M059J (cell line): ENCODE measurements at places on chromosomes 6 and 20. TPM values are rescaled to one million over a fixed set of nuclear protein-coding genes. Genes with fewer than 3 reads are reported as not detected.

- DNase-seq = peak; percentile 92
Observed at GRCh38 chr6:100475554-100476320, 11.0 kb upstream of the SIM1 start.

DNA sequence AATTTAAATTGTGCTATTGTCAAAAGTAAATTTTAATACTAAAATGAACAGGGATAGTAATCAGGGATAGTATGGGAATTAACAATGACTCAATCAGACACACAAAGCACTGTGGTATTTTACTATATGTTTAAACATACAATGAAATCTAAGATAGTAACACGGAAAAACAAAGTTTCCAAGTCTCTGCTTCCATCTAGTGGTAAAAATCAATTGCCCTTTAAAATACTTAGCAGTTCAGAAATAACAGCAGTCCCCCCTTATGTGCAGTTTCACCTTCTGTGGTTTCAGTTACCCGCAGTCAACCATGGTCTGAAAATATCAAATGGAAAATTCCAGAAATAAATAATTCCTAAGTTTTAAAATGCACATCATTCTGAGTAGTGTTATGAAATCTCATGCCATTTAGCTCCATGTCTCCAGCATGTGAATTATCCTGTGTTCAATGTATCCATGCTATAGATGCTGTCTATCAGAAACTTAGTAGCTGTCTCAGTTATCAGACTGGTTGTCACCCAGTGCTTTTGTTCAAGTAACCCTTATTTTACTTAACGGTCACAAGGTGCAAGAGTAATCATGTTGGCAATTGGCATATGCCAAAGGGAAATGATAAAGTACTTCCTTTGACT lies 58.5 kb downstream of the AHI1 start:
- peak; percentile 10 for DNase-seq

DNA sequence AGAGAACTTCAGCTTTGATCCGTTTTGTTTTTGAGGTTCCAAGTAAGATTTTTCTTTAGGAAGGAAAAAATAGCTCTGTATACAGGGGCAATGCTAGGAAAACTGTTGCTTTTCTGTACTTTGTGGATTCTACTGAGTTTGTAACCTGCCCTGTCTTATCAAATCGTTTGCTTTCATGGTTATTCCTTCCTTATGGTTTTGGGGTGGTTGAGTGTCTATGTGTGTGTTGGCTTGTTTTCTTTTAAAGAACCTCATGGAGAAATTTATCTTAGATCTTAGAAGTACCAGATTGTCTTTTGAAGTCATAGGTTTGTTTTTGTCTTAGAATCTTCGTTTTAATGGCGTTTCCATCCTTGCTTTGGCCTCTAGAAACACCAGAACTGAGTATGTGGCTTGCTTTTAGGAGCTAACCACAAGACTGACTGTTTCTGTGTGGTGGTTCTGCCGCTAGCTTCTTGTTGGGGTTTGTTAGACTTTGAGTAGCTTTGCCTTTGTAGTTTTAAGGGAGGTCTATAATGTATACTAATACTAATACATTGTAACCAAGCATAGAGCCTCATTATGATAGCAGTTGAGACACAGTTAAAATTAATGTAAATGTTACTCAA lies 86.8 kb downstream of the RPP40 start:
- DNase-seq = no peak

- peak; percentile 81 for DNase-seq
Observed at GRCh38 chr6:33375143-33375671, 16.4 kb upstream of the KIFC1 start.

DNA sequence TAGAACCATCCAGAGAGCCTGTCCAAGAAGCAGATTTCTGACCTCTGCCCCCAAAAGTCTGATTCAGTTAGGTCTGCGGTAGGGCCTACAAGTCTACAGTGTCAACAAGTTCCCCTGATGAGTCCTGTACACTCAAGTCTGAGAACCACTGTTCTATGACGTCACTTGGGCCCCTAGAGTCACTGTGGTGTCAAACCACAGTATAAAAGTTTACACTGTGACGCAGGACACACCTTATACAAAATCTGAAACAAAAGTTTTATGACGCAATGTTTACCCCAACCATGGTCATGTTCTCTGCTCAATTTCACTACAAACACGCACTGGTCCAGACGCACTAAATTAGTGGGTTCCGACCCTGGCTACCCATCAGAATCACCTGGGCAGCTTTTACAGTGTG lies 17.9 kb downstream of the SLA2 start:
- DNase-seq = no peak

The STMND1 gene
- not detected in 2 replicates for total RNA-seq

The CRYBG1 gene
- 18.9 and 23.7 TPM in 2 replicates for total RNA-seq

- DNase-seq = no peak
Observed at GRCh38 chr6:34374069-34374468, 18.4 kb downstream of the NUDT3 start.

GRCh38 chr20:50575865-50576720 lies 65.9 kb downstream of the PTPN1 start:
- peak; percentile 60 for DNase-seq

- no peak for DNase-seq
Observed at GRCh38 chr20:61023612-61024011, 228.4 kb upstream of the CDH4 start.

GRCh38 chr6:2562721-2563451 lies 187.8 kb downstream of the MYLK4 start:
- no peak for DNase-seq

GRCh38 chr6:168384045-168385036 lies 56.6 kb upstream of the SMOC2 start:
- no peak for DNase-seq

The DEF6 gene
- total RNA-seq = 0.44 and 0.57 TPM in 2 replicates

DNA sequence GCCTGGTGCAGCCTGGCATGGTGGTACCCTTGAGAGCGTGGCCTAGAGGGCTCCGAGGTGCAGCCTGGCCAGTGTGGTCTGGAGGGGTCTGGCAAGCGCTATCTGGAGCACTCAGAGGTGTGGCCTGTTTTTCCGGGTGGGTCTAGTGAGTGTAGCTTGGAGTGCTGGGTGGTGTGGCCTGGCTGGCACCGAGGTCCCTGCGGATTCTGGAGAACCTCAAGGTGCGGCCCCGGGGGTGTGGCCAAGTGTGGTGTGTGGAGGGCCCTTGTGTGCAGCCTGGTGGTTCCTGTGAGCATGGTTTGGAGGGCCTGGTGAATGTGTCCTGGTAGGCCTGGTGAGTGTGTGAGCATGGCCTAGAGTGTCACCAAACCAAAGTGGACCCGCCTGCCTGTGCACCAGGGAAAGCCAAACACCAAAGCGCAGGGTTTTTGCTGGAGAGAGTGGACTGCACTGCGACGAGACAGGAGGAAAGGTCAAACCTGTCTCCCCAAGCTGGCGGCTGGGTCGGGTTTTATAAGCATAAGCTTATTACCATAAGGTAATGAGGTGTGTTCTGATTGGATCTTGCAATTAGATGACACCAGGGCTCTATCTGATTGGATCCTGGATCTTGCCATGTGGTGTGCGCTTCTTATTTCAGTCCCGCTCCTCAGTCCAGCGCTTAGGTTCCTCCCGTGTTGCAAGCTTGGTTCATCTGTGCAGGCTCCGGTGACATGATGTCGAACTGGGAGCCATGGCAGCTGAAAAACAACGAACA lies 35.7 kb downstream of the IGF2R start:
- DNase-seq = no peak

DNA sequence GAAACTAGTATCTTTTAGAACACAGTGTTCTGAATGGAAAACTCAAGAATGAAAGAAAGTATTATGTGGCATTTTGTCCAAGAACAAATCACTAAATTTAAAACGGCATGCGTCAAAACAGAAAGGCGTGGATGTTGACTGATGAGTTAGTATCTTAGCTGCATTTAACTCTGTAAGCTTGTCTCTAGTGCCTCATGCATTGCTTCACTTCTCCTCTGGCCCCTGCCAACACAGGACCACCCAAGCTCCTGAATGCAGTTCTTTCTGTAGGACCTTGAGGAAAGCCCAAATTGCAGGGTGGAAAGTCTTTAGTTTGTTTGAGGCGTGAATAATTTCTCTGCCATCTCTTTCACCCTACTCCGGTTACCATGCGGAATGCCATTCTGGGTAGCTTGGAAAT lies 632.2 kb downstream of the COL12A1 start:
- no peak for DNase-seq

The APCDD1L gene
- 14.2 and 24.2 TPM in 2 replicates for total RNA-seq

The ASXL1 gene
- 27.4 and 43.5 TPM in 2 replicates for total RNA-seq

GRCh38 chr6:163793011-163793983 lies 378.8 kb downstream of the QKI start:
- peak; percentile 80 for DNase-seq

The MUC22 gene
- total RNA-seq = not detected in 2 replicates

DNA sequence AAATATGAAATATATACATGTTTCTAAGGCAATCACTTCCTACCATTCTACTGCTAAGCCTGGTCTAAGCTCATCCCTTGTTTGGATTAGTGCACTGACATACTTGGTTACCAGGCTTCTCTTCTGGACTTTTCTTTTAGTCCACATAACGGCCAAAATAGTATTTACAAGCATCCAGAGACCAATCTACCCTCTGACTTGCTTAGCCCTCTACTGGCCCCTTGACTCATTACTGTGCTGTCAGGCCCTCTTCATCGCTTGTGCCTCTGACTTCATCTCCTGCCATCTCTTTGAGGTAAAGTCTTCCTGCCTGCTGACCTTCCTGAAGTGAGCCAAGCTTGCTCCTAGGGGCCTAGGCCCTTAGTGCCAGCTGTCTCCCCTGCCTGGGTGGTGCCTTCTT lies 35.1 kb downstream of the TULP4 start:
- no peak for DNase-seq

DNA sequence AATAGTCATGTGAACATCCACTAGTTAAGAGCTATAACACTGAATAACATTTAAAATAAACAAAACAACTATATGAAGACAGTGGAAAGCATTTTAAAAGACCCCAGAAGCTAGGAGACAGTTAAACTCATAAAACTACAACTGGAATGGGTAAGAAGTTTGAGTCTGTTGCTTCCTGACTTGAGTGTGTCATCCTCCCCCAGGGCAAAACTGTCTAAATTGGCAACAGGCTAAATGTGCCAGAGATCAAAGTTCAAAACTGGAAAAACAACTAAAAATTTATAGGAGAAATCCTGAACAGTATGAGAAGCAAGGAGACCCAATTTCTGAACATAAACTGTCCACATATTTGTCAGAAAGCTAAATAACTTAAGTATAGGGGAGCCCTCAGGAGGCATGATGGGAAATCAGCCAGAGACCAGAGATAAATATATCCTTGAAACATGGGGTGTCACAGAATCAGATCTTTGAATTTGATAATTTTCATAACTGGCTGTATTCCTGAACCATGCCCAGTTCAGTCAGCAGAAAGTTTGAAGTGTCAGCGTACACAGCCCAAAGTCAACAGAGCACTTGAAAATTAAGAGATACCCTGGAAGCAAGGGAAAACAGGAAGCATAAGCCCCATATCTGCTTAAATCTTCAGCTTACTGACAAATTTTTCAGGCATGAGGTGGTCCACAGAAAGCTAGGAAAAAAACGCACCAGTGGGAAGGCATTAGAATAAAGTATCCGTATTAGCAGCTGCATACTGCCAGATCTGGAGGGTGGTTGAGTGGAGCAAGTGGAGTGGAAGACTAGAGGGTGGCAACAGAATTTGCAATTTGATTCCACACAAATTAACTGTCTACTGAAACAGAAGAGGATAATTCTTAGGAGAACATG lies 516.1 kb upstream of the MAN1A1 start:
- DNase-seq = peak; percentile 75

The HTR1E gene
- not detected in 2 replicates for total RNA-seq

- no peak for DNase-seq
Observed at GRCh38 chr6:142173980-142174379, 26.9 kb downstream of the VTA1 start.

- no peak for DNase-seq
Observed at GRCh38 chr6:74626288-74626687, 579.6 kb downstream of the COL12A1 start.

DNA sequence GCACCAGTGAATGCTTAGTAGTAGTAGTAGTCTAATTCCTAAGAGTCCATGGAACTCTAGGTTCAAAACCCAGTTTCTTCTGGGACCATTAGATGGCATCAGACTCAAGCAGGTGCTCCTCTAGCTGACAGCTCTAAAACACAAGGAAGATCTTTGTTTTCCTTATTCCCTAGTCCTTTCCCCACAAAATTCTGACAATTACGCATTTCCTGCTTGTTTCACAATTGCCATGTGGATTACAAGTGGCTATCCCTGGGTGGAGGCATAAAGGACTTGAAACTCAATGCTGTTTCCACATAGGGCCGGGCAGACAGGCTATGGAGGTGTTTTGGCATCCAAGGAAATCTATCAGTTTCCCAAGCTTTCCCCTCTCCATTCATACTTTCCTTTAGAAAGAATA lies 9.2 kb upstream of the HLA-DOB start:
- DNase-seq = peak; percentile 50

- no peak for DNase-seq
Observed at GRCh38 chr6:148771212-148771601, 24.4 kb downstream of the UST start.

DNA sequence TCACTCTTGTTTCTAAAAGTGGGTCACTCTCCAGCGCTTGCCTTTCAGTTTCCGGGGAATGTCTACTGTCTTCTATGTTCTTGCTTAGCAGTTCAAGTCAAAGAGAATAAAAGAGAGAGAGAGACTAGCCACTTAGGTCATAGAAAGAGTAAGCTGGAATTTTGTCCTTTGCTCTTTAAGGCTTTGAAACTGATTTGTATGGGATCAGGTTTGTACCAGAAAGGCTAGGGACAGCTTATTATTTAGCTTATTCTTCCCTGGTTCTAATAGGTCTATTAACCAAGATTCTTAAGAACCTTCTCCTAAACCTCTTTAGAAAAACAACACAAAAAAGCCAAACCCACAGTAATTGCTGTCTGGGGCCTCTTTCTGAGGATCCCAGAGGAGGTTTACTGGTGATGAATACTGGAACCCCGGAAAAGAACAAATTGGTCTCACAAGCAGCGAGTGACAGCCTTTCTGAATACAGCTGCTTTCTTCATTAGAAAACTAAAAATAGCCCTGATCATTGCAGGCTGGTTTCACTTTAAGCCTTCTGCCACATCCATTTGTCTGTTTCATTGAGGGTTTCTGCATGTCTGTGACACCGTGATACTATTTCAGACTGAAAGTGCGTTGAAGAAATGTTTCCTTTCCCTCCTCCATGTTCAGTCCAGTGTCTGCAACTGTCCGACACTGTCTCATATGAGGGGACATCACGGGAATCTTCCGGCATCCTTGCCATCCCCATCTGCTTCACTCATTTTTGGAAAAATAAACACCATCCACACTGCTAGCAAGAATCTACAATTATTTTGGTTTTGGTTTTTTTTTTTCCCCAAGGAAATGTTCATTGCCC lies 75.1 kb upstream of the ATXN1 start:
- DNase-seq = no peak

- DNase-seq = peak; percentile 88
Observed at GRCh38 chr20:50788045-50788991, 6.5 kb upstream of the BCAS4 start.

GRCh38 chr6:8934318-8934717 lies 499.0 kb upstream of the SLC35B3 start:
- no peak for DNase-seq

The NHSL1 gene
- total RNA-seq = 6.2 and 10.1 TPM in 2 replicates
